Large intestine (tissue), 12 donors: ENCODE measurements at places on chromosomes 16 and 17. TPM values are rescaled to one million over a fixed set of nuclear protein-coding genes. Genes with fewer than 3 reads are reported as not detected.

Gene AGRP
- 0.13 TPM for polyA plus RNA-seq

Gene DGKE
- 4.2 TPM for polyA plus RNA-seq

Gene SRCIN1
- 7.6 TPM for polyA plus RNA-seq

Gene PIRT
- 6.5 TPM for polyA plus RNA-seq

Gene SDR42E2
- 0.06 TPM for polyA plus RNA-seq

Gene CFAP119
- 4.2 TPM for polyA plus RNA-seq

Gene SLC16A5
- polyA plus RNA-seq, result 25.5 TPM

Gene RNFT1
- polyA plus RNA-seq, result 31.9 TPM

Gene TAX1BP3
- 115 TPM for polyA plus RNA-seq

Gene MAPK8IP3
- 67.8 TPM for polyA plus RNA-seq

GRCh38 chr17:15181333-15181732 lies 83.8 kb downstream of the PMP22 start:
- DNase-seq, result no peak

- no peak for DNase-seq
These were observed 26.9 kb downstream of the SOCS3 start for GRCh38 chr17:78332991-78333390.

DNA sequence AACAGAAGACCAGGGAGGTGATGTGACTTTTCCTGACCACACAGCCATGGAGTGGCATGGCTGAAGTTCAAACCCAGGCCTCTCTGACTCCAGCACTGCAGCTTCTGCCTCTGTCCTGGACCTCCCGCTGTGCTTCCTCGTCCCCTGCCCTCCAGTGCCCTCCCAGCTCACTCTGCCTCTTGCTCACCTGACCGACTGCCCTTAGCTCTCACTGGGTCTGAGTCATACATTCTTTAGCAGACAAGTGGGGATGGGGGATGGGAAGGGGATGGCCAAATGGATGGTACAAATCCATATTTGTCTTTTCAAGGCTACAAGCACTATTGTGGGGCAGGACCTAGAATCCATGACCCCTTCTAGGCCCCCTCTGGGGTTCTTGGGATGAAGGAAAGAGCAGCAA lies 33.0 kb downstream of the PITPNM3 start:
- DNase-seq, result peak; percentile 26

DNA sequence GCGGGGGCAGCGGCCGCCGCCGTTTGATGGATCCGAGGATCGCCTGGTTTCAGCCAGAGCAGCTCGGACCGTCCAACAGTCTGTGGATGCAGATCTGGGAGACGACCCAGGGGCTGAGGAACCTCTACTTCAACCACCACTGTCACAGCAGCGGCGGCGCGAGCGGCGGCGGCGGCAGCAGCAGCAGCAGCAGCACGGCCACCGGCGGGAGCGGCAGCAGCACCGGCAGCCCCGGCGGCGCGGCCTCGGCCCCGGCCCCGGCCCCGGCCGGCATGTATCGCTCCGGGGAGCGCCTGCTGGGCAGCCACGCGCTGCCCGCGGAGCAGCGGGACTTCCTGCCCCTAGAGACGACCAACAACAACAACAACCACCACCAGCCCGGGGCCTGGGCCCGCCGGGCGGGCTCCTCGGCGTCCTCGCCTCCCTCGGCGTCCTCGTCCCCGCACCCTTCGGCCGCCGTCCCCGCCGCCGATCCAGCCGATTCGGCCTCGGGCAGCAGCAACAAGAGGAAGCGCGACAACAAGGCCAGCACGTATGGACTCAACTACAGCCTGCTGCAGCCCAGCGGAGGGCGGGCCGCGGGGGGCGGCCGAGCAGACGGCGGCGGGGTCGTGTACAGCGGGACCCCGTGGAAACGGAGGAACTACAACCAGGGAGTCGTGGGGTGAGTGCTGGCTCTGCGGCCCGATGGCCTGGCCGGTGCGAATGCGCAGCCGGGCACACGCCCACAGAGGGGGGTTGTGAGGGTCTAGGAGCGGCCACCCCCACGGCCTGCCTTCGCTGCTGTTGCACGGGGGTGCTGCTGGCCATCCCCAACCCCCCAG lies 702 bp downstream of the TENT4B start:
- DNase-seq, result peak; percentile 60

DNA sequence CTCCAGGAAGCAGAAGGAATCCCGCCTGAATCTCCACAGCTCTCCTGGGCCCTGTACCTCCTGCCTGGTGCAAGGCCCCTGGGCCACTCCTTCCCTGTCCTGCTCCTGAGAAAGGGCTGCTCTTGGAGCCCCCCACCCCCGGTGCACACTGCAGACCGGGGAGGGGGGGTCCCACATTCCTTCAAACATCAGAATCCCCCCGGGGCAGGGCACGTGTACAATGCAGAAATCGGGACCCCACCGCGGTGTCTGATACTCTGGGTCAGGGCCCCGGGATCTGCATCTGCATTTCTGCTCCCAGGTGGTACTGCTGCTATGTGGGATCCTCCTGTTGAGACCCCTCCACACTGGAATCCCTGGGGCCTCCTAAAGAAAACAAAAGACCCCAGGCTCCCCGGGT lies 99.5 kb upstream of the GSE1 start:
- DNase-seq, result no peak

DNA sequence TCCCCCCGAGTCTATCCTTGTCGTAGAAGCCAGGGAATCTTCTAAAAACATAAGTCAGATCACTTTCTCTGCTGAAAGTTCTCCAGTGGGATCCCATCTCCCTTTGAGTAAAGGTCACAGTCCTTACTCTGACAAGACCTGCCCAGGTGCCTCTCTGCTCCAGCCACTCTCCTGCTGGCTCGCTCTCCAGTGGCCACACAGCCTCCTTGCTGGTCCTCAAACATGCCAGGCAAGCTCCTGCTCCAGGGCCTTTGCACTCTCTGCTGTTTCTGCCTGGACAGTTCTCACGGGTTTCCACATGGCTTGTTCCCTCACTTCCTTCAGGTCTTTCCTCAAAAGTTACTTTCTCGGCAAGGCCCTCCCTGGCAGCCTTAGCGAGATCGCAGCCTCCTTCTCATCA lies 3.4 kb downstream of the B9D1 start:
- DNase-seq, result no peak

DNA sequence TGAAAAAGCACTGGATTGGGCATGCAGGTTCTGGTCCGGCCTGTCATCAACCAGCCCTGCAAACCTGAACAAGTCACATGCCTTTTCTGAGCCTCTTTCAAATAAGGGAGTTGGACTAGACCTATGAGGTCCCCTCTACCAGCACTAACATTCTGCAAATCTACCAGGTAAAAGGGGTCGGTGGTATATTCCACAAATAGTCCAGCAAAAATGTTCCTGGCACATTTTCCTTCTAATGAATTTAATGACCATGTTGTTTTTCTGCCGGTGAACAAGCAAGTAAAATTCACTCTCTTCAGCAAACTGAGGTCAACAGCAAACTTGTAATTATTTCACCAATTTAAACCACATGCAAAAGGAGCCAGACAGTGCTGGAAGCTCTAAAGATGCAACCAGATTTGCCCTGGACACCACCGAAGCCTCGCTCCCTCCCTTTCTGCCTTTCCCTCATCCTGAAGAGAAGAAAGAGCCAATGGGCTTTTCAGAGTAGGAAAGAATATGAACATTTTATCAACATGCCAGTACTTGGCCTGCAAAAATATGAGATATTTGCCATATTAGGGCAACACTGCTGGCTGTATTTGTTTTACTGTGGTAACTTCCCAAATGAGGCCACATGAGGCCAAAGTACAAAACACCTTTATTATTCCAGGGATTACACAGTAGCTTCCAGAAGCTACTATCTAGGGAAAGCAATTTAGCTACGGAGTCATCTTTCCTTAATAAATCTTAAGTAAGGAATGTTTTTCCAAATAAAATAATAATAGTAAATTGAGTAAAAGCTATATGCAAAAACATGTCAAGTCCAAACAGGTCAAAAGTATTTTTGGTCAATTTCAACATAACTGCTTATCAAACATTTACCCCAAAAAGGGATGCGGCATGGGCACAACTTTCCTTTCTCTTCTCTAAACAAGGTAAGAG lies 45.0 kb downstream of the USP31 start:
- peak; percentile 18 for DNase-seq

DNA sequence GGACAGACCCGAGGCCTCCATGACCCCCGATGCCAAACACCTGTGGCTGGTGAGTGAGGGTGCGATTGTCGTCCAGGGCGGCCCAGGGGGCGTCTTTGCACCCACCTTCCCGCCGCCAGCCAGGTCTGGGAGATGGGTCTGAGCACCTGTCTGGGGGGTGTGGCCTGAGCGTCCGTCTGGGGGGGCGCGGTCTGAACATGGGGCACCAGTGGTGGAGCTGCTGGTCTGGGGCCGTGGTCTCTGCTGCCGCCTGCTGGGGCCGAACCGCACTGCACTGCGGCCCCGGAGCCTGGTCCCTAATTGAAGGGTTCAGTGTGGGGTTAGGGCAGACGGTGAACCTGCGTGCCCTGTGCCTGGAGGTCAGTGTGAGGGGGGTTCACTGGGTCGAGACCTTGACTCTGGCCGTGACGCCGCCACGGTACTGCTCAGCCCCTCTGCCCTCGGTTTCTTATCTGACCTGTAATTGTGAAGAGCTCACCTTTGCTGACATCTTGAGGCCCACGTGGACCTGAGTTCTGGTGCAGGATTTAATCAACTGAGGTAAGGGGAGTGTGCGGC lies 12.6 kb upstream of the TCF25 start:
- DNase-seq, result peak; percentile 40

GRCh38 chr17:39769974-39770587 lies 32.3 kb downstream of the GRB7 start:
- peak; percentile 21 for DNase-seq

- peak; percentile 91 for DNase-seq
These were observed 36.6 kb downstream of the TOM1L2 start for GRCh38 chr17:17935321-17936271.

DNA sequence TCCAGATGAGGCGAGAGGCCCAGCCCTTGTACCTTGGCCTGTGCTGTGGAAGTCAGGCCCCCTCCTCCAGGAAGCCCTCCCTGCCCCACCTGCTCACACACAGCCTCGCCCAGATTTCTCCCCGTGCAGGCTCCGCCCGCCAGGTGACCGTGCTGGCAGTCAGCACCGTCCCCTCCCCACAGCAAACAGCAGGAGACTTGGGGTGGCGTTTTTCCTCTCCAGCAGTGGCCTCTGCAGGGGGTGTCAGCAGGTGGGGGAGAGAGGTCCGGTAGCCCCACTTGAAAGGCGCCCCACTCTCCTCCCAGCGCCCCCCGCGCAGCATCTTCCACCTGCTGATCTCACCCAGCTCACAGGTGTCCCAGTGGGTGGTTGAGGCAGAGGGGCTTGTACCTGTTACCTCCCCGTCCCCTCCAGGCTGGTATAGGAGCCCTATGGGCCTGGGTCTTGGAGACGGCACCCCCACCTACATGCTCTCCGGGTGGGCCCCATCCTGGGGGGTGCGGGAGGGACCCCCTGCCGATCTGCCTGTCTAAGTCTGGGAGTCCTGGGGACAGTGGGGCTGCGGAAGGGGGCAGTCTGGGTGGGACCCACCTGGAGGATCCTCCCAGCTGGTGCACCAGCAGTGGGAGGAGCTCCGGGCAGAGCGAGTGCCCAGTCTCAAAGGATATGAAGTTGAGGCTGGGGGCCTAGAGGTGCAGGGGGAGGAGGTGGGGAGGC lies 4.2 kb upstream of the C1QTNF8 start:
- no peak for DNase-seq

GRCh38 chr16:86337581-86338402 lies 172.5 kb upstream of the FOXF1 start:
- DNase-seq, result no peak

DNA sequence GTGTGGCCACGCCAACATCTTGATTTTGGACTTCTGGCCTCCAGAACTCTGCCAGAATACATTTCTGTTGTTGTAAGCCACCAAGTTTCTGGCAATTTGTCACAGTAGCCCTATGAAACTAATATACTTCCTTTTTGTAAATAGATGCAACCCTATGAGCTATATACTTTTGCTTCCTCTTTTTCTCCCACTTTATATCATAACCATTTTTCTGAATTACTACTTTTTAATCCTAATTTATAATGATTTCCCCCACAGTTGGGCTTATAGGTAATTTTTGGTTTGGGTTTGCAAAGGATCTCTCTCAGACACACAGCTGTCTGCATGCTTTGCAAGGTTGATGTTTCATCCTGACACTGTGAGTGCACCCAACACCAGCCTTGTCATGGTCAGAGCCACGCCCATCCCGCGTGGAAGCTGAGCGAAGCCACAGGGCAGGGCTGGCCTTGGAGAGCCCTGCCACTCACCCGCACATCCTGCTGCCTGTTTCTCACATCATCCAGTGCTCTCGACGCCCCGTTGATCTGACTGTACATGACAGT lies 5.8 kb downstream of the TRIM25 start:
- DNase-seq, result no peak

GRCh38 chr17:44212507-44213402 lies 6.7 kb downstream of the UBTF start:
- DNase-seq, result no peak

GRCh38 chr16:1305823-1306222 lies 3.6 kb upstream of the UBE2I start:
- DNase-seq, result peak; percentile 70

DNA sequence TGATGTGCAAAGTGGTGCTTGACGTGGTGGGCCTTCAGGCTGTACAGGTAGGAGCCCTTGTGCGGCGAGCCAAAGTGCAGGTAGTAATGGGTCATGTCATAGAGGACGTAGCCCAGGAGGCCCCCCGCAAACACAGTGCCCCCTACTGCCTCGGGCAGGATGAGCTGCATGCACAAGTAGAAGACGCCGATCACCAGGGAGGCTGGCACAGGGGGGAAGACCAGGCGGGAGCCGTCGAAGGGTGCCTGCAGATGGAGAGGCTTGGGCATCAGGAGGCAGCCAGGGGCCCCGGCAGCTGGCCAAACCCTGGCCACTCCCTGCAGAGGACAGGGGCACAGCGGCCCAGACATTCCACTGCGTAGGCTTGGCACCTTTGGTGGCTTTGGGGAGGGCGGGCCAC lies 15.7 kb upstream of the MLKL start:
- DNase-seq, result no peak
